ENCODE measurements at places on chromosomes 4 and X. TPM values are rescaled to one million over a fixed set of nuclear protein-coding genes. Genes with fewer than 3 reads are reported as not detected.

TMSB15B gene
- total RNA-seq = 2.7 TPM

WWC2 gene
- total RNA-seq = 26.3 TPM

SLC35A2 gene
- total RNA-seq = 12.1 TPM

SHOX gene
- total RNA-seq = not detected

BEX1 gene
- total RNA-seq = 0.92 TPM

TCP11X2 gene
- not detected for total RNA-seq

ARMCX4 gene
- total RNA-seq = 4.1 TPM

PARM1 gene
- 2.0 TPM for total RNA-seq

ATP1B4 gene
- total RNA-seq = not detected

BEX2 gene
- total RNA-seq = 1.3 TPM

CASK gene
- 63.2 TPM for total RNA-seq

XAGE2 gene
- not detected for total RNA-seq

ERAS gene
- total RNA-seq = not detected

DMD gene
- 3.4 TPM for total RNA-seq

ATP2B3 gene
- total RNA-seq = not detected

GPR82 gene
- not detected for total RNA-seq

VSIG4 gene
- not detected for total RNA-seq

TRPC3 gene
- total RNA-seq = 2.0 TPM

IL13RA2 gene
- 440 TPM for total RNA-seq

USP51 gene
- total RNA-seq = 1.9 TPM

CYBB gene
- not detected for total RNA-seq

PNCK gene
- 0.74 TPM for total RNA-seq

SSX1 gene
- 0.18 TPM for total RNA-seq

SPANXA2 gene
- 0.28 TPM for total RNA-seq

ALAS2 gene
- total RNA-seq = not detected

PDGFC gene
- 31.6 TPM for total RNA-seq

UCP1 gene
- not detected for total RNA-seq

MAGEA2 gene
- total RNA-seq = not detected

JCHAIN gene
- total RNA-seq = 6.7 TPM

TMSB15C gene
- total RNA-seq = 3.3 TPM

FMR1NB gene
- not detected for total RNA-seq

EXOC1L gene
- total RNA-seq = not detected

ARX gene
- not detected for total RNA-seq

MAGEA10 gene
- not detected for total RNA-seq

CORIN gene
- 0.09 TPM for total RNA-seq

SLC4A4 gene
- total RNA-seq = 25.9 TPM

MRPL1 gene
- total RNA-seq = 25.6 TPM

KIAA0232 gene
- total RNA-seq = 15.2 TPM
